Natural killer cell treated with Interleukin-12 subunit alpha and Interleukin-12 subunit beta and Interleukin-15 and Interleukin-18, amount 100 ng/mL, for 72 hours (primary cell): ENCODE measurements at places on chromosomes 2 and 18. TPM values are rescaled to one million over a fixed set of nuclear protein-coding genes. Genes with fewer than 3 reads are reported as not detected.

TIGD1 gene
- 9.4 TPM for total RNA-seq

CCDC178 gene
- total RNA-seq: not detected

ARHGEF33 gene
- not detected for total RNA-seq

CBLN2 gene
- total RNA-seq: not detected

BARD1 gene
- 23.4 TPM for total RNA-seq

ANKRD30BL gene
- total RNA-seq: not detected

DGUOK gene
- 87.1 TPM for total RNA-seq

PROKR1 gene
- total RNA-seq: not detected

CASP10 gene
- 17.5 TPM for total RNA-seq

HOXD12 gene
- not detected for total RNA-seq

DNER gene
- total RNA-seq: not detected

TNFAIP6 gene
- total RNA-seq: 1.7 TPM

TUBA4B gene
- total RNA-seq: not detected

TMEM37 gene
- total RNA-seq: not detected

DNA sequence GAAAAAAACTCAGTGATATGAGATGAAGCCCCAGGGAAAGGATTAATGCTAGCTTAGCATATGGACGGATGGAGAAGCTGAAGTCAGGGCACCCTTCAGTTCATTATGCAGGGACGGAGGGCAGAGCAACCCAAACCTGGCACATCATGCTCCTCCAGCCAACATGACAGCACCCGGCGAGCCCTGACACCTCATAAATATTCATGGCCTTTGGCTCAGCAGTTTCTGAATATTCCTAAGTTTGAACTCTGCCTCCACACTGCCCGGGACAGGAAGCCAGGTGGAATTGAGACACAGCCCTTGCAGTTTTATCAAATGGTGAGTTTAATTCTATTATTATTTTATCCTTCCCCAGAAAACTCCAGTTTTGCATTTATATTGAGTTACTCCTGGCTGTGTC lies 87.3 kb upstream of the SH3BP4 start:
- no peak for DNase-seq

DNA sequence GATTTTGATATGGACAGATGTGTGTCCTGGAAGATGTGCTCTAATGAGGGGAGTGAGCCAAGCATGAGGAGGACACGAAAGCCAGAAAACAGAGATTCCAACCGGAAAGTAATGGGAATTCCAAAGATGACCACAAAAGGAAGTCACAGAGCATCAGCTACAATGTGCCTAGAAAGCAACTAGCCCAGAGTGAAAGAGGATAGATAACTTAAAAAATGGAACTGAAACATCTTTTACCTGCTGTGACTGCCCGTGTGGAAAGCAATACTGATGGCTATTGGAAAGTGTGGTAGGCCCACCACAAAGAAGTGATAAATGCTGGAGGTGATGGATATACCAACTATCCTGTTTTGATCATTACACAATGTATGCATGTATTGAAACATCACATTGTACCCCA lies 21.6 kb downstream of the DNMT3A start:
- DNase-seq: no peak

GRCh38 chr2:194735837-194736542 lies 921.0 kb upstream of the SLC39A10 start:
- no peak for DNase-seq

DNA sequence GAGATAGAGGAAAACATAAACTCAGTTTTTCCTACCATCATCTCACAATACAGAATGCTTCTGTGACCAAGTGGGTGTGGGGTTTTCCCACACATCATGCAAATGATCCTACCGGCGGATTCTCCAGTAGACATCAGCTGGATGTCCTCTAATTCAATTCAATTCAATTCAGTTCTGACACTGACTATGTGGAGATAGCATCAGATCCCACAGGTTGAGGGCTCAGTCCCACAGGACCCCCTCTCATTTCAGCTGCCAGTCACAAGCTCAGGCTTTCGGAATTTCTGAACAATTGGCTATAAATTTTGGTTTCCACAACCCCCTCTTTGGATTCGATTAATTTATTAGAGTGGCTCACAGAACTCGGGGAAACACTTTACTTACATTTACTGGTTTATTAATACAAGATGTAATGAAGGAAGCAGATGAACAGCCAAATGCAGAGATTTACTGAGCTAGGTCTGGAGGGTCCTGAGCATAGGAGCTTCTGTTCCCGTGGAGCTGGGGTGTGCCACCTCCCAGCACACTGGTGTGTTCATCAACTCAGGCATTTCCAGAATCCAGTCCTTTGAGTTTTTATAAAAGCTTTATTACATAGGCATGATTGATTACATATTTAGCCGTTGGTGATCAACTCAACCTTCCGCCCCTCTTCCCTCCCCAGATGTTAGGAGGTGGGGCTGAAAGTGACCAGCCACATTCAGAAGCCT lies 350.1 kb downstream of the MYCN start:
- no peak for DNase-seq

DNA sequence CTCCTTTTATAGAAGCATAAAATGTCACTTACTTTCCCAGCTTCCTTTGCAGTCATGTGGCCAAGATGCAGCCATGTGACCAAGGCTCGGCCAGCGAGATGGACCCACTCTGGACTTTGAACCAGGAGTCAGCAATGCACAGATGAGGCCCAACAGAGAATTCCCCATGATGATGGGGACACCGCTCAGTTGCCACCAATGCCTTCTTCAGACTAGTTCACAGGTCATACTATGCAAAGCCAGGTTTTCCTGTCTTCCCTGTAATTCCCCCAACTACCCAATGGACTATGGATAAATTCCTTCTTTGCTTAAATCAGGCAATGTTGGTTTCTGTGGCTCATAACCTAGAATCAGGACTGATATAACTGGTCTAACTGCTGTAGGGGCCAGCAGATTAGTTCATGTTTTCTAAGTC lies 22.5 kb upstream of the REL start:
- DNase-seq: no peak

DNA sequence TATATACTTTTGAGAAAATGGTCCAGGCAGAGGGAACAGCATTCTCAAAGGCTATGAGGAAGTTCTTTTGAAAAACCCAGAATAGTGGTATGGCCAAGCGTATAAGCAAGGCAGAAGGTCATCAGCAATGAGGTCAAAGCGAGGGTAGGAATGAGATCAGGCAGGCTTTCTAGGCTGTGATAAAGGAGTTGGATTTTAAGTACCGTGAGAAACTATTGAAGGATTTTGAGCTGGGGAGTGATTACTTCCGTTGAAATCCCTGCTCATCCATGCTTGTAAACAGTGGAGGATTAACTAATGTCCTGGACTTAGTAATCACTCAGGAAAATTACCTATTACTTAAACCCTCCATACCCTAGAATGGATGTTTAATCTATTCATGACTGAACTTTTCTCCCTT lies 50.2 kb downstream of the EMILIN2 start:
- DNase-seq: no peak

GRCh38 chr2:55400332-55400731 lies 19.3 kb downstream of the CCDC88A start:
- DNase-seq: no peak

GRCh38 chr2:42013409-42013808 lies 34.4 kb upstream of the PKDCC start:
- DNase-seq: no peak

DNA sequence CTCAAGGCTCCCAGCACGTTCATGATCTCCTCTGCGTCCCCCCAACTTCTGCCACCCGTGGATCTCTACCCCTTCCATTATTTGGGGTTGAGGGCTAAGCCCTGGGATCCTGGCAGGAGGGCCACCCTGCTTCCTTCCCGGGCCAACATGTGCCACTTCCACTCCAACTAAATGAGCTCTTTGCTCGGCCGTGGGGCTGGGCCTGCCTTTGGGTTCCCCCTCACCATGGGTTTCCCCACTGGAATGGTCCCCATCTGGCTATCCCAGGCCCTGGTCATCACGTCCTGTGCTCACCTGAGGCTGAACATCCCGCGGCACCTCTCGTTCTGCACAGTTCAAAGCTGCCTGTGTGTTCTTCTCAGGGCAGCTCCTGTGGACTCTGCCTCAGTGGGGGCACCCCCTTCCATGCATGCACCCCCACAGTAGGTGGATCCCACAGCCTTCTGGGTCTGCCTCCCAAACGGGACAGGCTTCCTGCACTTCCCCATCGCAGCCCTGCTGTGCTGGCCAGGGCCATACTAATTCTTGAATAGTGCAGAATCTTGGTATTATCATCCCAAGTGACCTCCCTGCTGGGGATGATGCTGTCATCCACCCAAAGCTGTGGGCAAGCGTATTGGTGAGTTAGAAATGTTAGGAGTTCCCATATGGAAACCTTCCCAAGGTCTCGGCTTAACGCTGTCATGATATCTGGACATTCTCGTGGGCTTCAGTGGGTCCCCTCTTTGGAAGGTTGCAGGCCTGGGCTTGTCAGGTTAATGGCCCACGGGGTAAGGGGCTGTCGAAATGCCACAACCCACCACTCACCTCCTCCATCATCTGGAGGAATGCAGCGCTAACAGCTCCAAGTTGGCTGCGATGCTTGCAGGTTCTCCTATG lies 150.5 kb upstream of the TWIST2 start:
- no peak for DNase-seq

- DNase-seq: no peak
These were observed 336.8 kb downstream of the DSEL start for GRCh38 chr18:67179726-67180125.

GRCh38 chr2:25164561-25164960 lies 3.8 kb downstream of the POMC start:
- no peak for DNase-seq

- DNase-seq: no peak
These were observed 558.8 kb upstream of the CDH2 start for GRCh38 chr18:28735731-28736130.

- DNase-seq: peak; percentile 75
These were observed 17.6 kb downstream of the WNT10A start for GRCh38 chr2:218898109-218898878.

DNA sequence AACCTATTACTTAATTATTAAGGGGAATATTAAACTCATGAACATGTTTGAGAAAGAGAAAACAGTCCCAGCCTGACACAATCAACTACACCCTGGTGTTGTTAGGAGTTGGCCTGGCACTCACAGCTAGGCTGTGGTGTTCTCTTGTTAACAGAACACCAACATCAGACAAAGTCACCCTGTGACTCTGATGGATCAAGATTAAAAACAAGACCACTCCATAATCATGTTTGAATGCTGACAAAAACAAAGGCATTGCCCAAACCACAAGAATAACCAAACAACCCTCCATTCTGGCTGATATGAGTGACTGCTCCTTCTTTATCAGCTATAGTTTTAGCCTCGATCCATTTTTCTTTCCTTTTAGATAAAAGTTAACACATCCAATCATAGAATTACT lies 3.0 kb downstream of the BOLL start:
- no peak for DNase-seq

DNA sequence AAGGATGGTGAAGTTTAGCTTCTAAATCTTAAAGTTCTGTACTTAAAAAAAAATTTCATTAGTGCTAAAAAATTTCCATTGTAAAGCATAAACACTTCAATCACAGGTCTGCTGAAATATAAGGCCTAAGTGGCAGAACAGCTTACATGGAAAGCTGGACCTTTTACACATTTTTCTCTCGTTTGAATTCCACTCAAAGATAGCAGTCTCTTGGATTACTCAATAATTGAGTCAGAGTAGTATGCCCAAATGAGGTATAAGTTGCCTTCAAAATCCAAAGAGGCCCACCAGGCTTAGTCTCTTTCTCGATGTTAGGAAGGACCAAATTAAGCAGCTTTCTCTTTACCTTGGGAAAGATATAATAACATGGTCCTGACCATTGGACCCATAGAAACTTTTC lies 220.4 kb upstream of the CWC22 start:
- DNase-seq: no peak

- DNase-seq: no peak
These were observed 141.0 kb downstream of the CMPK2 start for GRCh38 chr2:6724605-6725140.

GRCh38 chr2:214378455-214379103 lies 32.3 kb upstream of the VWC2L start:
- no peak for DNase-seq

- no peak for DNase-seq
These were observed 144.3 kb upstream of the DAPL1 start for GRCh38 chr2:158650646-158651357.

DNA sequence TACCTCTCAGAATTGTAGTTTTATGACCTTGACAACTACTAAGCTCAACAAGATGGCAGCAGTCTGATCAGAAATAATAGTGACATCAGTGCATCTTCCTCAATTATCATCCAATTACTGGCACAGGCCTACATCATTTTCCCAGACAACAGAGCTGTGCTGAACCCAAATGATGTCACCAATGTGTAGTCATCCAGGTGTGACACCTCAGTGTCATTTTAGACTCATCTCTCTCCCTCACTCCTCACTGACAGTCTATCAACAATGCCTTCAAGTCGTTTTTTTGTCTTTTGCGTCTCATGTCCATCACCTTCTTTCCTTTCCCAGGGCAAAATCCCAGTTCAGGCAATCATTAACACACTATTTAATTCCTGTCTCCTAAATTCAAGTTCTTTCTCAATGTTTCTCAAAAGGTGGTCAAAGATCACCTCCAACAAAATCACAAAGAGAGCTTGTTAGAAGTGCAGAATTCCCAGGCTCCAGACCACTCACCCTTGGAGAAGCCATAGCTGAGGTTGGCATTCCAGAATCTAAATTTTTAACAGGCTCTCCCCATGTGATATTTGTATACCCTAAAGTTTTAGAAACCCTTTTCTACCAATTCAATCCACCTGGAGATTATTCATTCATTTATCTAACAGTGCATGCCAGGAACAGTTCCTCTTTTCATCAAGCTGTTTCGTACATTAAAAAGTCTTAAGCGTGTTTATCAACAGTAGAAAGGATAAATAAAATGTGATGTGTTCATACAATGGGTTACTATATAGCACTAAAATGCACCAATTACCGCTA lies 125.3 kb upstream of the KLF7 start:
- DNase-seq: no peak

DNA sequence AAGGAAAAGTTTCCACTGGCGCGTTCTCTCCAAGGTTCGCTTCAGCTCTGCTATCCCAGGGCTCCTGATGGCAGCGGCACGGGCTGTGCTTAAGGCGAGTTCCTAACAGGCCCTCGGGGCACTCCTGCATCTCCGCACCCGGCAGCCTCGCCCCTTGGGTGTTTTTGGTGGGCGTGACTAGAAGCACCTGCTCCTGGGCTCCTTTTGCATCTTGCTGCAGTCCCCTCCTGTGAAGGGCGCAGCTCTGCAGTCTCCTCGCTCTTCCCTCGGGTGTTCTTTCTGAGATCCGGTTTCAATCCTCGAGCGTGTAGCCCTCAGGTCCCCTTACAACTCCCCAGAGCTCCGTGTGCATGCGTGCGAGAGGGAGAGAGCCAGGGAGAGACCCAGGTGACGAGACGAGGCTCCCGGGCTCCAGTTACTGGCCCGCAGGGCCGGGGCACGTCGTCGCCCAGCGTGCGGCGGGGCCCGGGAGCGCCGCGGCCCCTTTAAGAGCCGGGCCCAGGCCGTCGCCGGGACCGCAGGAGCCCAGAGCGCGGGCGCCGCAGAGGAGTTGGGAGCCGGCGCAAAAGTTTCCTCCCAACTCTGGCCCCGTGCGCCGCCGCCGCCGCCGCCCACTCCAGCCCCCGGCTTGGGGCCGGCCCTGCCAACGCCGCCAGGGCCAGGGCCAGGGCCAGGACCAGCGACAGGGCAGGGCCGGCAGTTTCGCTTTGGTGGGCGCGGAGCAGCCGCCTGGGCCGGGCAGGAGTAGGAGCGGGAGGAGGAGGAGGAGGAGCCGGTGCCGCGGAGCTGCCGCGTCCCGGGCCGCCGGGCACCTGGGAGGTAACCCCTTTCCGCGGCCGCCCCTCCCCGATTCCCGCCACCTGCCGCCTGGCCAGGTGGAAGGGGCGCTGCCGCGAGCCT lies at the start of gene PARD3B:
Gene PARD3B (plus strand): TSS at position 515 of the 900 bp plus-strand sequence. CDS start 525 bp downstream, outside the sequence.
- peak; percentile 58 for DNase-seq

- no peak for DNase-seq
These were observed 109.2 kb upstream of the OTX1 start for GRCh38 chr2:62941413-62941812.
